Stimulated activated CD8-positive, alpha-beta memory T cell treated with anti-CD3 and anti-CD28 coated beads, Interleukin-4, amount 100 ng/mL, for 1 hour (primary cell): ENCODE measurements at places on chromosomes 13 and 19.

GRCh38 chr19:54684527-54684926 is 21.7 kb downstream of the LILRB4 start:
- no peak for DNase-seq

- DNase-seq, result no peak
These were observed 26.2 kb downstream of the TMEM161A start for GRCh38 chr19:19111967-19112580.

DNA sequence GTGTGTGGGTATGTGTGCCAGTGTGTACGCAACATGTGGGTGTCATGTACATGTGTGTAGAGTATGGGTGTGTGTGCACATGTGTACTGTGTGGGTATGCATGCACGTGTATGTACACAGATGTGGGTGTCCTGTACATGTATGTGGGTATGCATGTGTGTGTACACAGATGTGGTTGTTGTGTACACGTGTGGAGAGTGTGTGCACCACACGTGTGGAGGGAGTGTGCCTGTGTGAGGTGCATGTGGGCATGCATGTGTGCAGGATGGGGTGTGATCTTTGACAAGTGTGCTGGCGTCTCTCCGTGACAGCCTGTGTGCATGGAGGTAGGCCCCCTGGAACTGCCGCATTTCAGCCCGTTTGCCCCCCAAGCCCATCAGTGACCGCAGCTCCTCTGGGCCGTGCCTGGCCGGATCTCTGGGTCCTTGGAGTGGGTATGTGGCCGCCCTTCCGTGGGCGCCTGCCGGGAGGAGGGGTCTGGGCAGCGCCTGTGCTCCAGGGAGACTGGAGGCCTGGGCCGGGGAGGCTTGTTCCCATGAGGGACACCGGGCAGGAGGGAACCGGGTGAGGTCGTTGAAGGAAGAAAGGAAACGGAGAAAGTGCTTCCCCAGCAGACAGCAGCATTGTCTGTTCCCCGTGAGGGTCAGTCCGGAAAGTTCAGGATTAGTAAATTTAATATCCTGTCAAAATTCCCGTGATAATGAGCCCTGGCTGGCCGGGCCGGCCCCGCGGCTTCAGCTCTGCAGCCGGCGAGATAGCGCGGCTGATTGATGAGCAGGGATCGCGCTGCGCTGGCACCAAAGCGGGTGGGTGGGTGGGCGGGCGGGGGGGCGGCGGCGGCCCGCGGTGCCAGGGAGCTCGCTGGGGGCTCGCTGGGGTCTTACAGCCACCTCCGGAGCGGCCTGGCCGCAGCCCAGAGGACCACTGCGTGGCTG is 91.1 kb upstream of the SOX1 start:
- DNase-seq, result no peak

GRCh38 chr19:16652854-16653253 is 7.1 kb downstream of the SMIM7 start:
- no peak for DNase-seq

DNA sequence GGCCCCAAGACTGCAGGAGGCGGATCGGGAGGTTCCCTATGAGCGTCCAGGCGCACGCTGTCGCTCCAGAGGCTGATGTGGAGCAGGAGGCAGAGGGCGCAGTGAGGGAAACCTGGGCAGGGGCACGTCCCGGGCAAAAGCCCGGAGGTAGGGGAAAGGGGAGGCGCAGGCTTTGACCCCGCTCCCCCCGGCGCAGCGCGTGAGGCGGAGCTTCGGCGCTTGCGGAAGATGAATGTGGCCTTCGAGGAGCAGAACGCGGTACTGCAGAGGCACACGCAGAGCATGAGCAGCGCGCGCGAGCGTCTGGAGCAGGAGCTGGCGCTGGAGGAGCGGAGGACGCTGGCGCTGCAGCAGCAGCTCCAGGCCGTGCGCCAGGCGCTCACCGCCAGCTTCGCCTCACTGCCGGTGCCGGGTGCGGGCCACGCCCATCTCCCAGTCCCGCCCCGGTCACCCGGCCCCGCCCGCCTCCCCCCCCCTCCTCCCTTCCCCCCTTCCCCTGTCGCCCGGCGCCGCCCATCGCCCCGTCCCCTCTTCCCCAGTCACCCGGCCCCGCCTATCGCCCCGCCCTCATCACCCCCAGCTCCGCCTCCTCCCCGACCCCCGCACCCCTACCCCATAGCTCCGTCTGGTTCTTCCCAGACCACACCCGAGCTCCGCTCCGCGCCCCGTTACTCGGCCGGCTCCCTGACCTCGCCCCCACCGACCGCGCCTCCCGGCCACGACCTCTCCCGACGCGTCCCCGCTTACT is 4.1 kb downstream of the HMG20B start:
- no peak for DNase-seq

GRCh38 chr19:11399667-11400066 is 15.6 kb upstream of the EPOR start:
- DNase-seq, result no peak

- no peak for DNase-seq
These were observed 88.9 kb downstream of the KDM4B start for GRCh38 chr19:5057860-5058259.

DNA sequence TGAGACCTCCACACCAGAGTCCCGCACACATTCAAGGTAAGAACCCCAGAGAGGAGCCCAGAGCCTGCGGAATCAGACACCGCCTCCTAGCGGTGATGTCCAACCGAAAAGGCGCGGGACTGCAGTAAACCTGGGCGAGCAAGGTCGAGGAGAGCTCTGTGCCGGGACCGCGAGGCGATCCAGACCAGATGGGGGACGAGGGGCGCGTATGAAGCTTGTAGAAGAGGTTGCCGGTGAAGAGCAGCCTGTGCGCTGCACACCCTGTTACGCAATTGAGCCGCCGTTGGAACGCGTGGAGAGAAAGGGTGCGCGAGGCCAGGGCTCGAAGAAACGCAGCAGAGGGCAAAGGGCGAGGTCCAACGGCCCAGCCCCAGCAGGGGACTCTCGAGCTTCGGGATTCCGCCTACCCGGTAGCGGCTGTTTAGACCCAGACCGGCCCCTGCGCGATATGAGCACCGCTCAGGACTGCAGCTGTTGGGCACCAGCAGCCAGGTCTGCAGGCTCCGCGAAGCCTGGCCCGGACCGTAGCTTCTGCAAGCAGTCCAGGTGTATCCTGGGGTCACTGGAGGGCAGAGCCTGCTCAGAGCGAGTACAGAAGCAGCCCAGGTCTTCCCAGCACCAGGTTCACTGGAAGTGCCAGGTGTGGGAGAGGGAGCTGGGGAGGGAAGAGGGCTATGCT is 65.9 kb upstream of the ZNF599 start:
- DNase-seq, result no peak

DNA sequence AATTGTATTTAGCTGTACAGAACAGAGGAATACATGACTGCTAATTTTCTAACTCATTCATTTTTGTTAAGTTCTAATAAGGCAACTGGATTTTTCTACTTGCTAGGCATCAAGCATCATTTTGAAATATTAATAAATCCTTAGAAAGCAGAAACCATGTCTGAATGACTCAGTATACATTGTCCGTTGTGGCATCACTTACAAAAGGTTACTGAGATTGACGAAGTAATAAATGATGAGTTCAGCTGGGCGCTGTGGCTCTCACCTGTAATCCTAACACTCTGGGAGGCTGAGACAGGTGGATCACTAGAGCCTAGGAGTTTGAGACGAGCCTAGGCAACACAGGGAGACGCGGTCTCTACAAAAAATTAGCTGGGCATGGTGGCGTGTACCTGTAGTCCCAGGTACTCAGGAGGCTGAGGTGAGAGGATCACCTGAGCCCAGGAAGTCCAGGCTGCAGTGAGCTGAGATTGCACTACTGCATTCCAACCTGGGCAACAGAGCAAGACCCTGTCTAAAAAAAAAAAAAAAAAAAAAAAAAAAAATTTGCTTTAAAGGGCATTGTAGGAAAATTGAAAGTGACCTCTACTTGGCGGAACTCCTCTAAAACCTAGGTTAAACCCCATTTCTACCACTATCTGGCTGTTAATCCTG is 36.6 kb downstream of the LHFPL6 start:
- no peak for DNase-seq

DNA sequence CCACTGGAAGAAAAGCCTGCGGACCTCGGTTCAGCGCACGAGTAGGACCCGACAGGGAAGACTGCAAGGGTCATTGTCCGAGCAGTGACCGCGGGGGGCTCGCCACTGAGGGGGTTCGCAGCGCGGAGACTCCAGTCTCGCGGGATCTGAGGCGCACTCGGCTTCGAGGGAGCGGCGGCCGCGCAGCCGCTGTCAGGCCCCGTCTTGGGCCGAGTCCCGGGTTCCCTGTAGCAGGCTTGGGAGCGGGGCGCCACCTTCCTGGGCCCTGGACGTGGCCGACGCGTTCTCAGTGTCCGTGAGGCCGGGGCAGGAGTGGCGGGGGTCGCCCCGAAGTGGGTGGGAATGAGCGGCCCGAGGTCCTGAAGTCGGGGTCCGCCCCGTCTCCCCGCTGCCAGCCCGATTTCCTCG is 474 bp upstream of the FAM174C start:
- no peak for DNase-seq

- DNase-seq, result no peak
These were observed 105.2 kb downstream of the SLITRK6 start for GRCh38 chr13:85693889-85694511.

GRCh38 chr13:65368832-65369231 is 1861.3 kb downstream of the PCDH9 start:
- DNase-seq, result no peak

GRCh38 chr13:41019011-41019487 is at the start of gene ELF1:
Gene ELF1 (minus strand): TSS chr13:41019316. CDS start chr13:40982054, 37,262 bp downstream.
- peak; percentile 11 for DNase-seq

GRCh38 chr13:24911133-24911908 is 147.4 kb downstream of the RNF17 start:
- DNase-seq, result no peak

DNA sequence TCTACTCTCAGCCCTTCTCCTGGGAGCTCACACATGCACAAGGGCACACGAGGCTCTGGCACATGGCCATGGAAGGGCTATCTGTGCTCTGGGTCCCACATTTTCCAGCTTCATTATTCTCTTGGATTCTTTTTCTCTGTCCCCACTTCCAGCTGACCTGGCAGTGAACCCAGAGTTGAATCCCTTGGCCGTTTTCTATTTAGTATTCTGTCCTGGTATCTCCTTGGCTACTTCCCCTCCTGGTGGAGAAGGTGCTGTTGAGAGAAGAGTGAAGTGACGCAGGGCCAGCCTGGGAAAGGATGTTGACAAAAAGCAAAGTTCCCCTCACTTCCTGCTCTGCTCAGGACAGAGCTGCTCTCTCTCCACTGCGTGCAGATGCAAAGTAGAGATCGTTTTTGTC is 303.1 kb downstream of the IRS2 start:
- no peak for DNase-seq

GRCh38 chr19:39128516-39129079 is 3.0 kb downstream of the PAK4 start:
- no peak for DNase-seq

DNA sequence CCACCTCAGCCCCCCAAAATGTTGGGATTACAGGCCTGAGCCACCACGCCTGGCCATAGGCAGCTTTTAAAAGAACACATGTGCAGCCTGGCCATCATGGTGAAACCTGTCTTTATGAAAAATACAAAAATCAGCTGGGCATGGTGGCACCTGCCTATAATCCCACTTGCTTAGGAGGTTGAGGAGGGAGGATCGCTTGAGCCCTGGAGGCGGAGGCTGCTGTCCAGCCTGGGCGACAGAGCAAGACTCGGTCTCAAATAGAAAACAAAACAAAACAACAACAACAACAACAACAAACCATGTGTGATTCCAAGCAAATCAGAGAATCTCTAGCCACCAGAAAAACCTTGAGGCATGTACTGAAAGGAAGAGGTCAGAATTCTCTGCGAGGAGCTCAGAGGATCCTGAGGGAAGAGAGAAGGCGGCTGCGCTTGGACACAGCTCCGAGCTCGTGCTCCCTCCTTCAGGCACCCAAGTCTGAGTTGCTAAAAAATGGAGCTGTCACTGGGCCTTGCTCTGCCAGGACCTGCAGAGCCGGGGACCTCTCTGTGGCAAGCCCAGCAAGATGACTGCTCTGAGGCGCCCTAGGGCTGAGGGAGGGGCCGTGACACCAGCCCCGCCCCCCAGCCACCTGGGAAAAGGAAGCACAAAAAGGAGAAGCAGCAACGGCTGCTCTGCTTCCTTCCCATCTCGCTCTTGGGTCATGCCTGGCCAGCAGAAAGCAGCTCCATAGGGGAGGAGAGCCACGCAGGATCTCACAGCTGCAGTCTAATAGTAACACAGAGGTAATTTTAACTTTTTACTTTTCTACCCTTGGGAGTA is at the start of gene ARL11:
Gene ARL11, plus strand, starts transcription at position 677 of the 822 bp plus-strand sequence. CDS start 1,941 bp downstream, outside the sequence.
- DNase-seq, result no peak

GRCh38 chr13:23741879-23742510 is 147.2 kb downstream of the MIPEP start:
- DNase-seq, result no peak

DNA sequence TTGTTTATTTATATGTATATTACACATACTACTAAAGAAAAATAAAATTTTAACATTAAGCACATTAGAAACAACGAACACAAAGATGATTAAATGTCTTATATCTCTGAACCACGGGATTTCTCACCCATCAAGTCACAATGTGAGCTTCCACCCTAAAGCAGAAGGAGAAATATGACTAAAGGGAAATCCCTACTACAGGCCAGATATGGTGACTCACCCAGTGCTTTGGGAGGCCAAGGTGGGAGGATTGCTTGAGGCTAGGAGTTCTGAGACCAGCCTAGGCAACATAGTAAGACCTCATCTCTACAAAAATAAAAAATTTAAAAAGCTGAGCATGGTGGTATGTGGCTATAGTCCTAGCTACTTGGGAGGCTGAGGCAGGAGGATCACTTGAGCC is 24.6 kb downstream of the DCT start:
- no peak for DNase-seq

DNA sequence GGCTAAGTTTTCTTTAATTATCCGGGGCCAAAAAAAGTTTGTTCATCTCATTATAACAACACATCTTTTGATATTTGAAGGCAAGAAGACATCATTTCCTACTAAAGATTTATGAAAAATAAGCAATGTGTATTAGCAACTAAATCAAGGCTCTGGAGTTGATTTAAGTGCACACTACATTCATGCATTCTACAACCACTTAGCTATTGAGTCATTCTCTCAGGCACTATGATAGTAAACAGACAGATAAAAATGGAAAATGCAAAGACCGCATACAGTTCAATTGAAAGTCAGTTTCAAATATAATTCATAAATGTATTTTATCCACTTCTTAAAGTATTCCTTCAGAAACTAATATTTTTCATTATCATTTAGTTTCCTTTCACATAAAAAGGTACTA is 1395.2 kb downstream of the PCDH9 start:
- no peak for DNase-seq

- no peak for DNase-seq
These were observed 16.8 kb upstream of the IGSF23 start for GRCh38 chr19:44596428-44597130.

GRCh38 chr13:105972306-105972721 is 563.1 kb downstream of the EFNB2 start:
- no peak for DNase-seq
